ENCODE measurements at places on chromosomes 2 and 18.

- DNase-seq, result no peak
These were observed 334.4 kb upstream of the TRIB2 start for GRCh38 chr2:12382366-12382765.

GRCh38 chr2:112603731-112604130, 19.3 kb downstream of the CHCHD5 start:
- DNase-seq, result no peak

- DNase-seq, result no peak
These were observed 1.2 kb upstream of the ST6GAL2 start for GRCh38 chr2:106886916-106887758.

GRCh38 chr18:37986665-37987064, 421.1 kb upstream of the CELF4 start:
- DNase-seq, result no peak

DNA sequence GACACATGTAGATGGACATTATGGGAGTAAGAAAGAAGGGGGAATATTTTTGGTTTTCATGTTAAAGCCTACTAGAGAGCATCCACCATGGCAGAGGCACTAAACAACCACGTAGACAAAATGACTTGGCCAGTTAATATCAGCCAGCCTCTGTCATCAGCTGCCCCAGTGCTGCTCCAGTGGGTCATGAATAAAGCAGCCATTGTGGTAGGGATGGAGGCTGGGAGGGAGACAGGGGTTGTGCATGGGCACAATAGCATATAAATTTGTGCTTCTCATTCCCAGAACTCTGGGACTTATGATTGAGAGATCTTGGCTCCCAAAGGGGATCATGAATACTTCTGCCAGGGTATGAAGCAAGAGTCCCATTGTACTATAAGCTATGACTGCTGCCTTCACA, 31.1 kb upstream of the CXCR4 start:
- DNase-seq, result no peak

GRCh38 chr2:3545788-3546478, 12.2 kb downstream of the RNASEH1 start:
- DNase-seq, result no peak

DNA sequence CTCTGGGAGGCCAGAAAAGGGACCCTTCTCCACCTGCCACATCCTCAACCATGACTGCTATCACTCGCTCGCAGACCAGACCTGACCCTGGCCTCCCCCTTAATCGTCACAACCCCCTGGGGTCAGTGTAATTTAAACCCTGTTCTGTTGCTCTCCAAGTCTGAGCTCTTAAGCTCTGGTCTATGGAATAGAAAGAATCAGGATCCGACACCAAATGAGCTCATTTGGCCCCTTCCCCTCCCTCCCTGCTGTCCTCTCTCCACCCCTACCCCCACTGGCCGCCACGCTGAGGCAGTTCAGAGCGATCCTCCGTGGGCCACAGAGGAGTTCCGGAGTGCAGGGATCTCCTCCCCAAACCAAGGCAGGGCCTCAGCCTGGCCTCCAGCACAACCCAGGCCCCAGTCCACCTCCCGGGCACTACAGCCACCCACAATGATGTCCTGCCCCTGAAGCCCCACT, 5.3 kb downstream of the DNMT3A start:
- no peak for DNase-seq

GRCh38 chr18:74290021-74290420, 1.7 kb downstream of the CYB5A start:
- DNase-seq, result no peak

Measured in HL-60 (cell line).